Putamen (tissue), 1 donor: ENCODE measurements at places on chromosomes 4 and X.
A peak's percentile ranks its signal among the peaks of the same experiment; 100 is the strongest.

DNA sequence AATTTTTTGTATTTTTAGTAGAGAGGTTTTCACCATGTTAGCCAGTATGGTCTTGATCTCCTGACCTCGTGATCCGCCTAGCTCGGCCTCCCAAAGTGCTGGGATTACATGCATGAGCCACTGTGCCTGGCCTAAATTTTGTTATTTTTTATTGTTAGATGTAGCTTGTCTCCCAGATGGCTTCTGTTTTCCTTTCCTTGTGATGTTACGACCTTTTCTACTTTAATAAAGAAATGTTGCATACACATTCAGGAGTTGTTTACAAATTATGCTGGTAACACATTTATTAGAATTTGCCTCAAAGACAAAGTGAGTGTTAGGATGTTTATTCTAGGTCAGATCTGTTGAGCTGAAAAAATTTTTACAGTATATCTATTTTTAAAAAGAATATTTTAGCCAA lies 18.4 kb downstream of the PDLIM5 start:
- DNase-seq = no peak

DNA sequence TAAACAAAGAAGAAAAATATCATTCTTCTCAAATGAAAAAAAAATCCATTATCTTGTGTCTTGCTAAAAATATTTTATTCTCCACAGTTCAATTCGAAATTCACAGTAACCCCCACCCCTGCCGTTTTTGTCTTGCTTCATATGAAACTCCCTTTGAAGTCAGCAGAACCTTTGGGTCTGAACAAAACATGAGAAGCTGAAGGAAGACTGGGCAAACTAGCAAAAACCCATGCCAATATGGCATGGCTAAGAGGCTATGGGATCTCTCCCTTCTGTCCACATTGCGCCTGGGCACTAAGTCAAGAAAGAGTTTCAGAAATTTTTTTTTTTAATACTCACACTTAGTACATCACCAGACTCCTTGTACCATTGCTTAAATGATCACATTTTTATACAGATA lies 136.0 kb upstream of the SMIM31 start:
- no peak for DNase-seq

DNA sequence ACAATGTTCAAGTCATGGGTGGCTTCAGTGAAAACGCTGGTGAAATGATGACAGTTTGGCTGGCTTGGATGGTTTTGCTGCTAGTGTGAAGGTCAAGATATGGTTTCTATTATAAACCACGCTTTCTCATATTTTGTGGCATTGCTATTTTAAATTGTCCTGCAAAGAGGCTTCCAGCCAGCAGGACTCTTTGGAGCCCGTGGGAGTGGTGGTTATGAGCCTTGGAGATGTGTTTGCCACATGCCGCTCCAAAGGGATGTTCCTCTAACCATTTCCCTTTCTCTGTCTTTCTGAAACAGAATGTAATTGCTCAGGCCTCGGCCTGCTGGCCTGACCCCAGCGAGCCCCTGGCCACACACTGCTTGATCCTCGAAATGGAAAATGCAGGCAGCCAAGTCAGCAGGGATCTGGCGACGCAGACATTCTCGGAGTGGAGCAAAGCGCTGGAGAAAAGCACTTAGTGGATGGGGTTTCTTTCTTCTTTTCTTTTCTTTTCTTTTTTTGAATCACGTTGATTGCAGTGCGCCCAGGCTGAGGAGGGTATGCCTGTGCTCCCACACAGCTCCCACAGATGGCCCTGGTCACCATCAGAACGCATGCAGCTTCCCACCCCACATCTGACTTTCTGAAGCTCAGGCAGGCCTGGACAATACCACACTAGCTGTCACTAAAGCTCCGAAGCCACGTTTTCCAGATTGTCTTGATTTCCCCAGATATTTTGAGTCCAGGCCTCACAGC lies 114.0 kb downstream of the ENPP6 start:
- DNase-seq = no peak

DNA sequence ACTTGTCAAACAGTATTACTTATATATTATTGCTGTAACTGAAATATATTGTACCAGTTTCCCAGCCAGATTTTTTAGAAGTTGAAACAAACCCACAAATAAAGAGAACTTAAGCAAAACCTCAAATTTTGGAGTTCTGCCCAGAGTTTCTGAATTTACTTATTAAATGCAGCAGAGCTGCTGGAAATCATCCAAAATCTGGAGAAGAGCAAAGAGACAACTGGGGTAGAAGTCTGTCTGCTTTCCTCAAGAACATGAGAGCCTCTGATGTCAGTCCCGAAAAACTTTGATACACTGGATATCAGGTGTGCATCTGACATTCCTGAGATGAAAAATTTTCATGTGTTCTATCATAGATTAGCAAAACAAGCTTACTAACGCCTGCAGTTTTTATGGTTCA lies 325.9 kb downstream of the NR3C2 start:
- peak; percentile 60 for DNase-seq

DNA sequence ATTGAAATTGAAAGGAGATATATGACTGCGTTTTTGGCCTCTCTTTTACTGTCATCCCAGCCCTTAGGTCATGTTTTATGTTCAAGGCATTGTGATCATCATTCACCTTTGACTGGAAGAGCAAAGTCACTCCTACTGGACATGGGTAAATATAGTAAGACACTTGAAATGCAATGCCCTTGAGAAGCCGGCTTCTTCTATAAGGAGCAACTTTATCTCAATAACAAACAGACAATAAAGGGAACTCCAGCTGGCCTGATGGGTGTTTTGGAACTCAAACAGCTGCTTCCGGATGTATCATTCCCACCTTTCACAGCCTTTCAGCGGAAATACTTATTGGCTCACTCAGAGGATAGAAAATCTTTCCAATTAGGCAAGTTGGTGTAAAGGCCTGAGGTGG lies 65.1 kb upstream of the C4orf54 start:
- DNase-seq = no peak

- DNase-seq = no peak
Measured at GRCh38 chr4:105715692-105716278, 7.2 kb downstream of the GSTCD start.

DNA sequence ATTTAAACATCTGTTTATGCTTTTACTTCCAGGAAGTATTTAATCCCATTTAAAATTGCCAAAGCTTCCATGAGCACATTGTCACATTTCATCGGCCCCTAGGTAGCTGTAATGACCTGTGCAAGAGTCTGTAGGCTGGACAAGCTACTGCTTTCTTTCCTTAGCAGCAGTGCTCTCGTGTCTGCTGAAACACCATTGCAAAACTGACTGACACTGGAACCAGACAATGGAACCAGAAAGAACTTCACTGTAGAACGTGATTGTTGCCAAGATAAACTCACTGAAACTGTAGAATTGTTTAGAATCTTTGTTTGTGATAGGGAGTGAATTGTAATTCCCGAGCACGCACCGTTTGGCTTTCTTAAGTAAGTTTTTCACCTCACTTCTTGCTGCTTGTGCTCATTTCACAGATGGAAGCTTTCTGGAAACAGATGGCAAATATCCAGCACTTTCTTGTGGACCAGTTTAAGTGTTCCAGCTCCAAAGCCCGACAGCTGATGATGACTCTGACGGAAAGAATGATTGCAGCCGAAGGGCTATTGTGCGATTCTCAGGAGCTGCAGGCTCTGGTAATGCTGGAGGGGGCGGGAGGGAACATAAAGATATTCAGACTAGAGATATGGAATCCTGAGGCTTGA lies 36.9 kb downstream of the EVC start:
- no peak for DNase-seq

- DNase-seq = no peak
Measured at GRCh38 chr4:48152259-48152658, 18.2 kb upstream of the TXK start.
